IMR-90 (cell line): ENCODE measurements at places on chromosomes 1 and 21. TPM values are rescaled to one million over a fixed set of nuclear protein-coding genes. Genes with fewer than 3 reads are reported as not detected.

Gene SLC6A9
- 1.9 and 2.0 TPM in 2 replicates for total RNA-seq

Gene KRTAP13-2
- total RNA-seq: not detected in 2 replicates

Gene ACKR1
- not detected in 2 replicates for total RNA-seq

Gene GBP3
- total RNA-seq: 42.5 and 50.0 TPM in 2 replicates

Gene TMEM69
- 14.2 and 19.9 TPM in 2 replicates for total RNA-seq

Gene OR2T33
- total RNA-seq: not detected in 2 replicates

Gene S100A7A
- total RNA-seq: not detected in 2 replicates

Gene TSPEAR
- not detected in 2 replicates for total RNA-seq

Gene LRRC38
- total RNA-seq: not detected in 2 replicates

Gene WNT2B
- 0.54 and 0.56 TPM in 2 replicates for total RNA-seq

DNA sequence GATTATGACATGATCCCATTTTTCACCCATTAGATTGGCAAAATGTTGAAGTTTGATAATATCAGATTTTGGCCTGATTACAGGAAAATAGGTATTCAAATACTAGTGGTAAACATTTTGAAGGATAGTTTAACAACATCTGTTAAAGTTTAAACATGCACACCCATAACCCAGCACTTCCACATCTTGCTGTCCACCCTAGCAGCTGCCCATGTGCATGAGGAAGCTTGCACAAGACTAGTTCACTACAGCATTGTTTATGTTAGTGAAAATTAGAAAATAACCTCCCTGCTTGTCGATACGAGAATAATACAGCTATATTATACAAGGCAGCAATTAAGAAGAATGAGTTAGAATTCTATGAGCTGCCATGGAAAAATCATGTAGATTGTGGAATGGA, 127.6 kb downstream of the C1orf21 start:
- peak; percentile 11 for DNase-seq

DNA sequence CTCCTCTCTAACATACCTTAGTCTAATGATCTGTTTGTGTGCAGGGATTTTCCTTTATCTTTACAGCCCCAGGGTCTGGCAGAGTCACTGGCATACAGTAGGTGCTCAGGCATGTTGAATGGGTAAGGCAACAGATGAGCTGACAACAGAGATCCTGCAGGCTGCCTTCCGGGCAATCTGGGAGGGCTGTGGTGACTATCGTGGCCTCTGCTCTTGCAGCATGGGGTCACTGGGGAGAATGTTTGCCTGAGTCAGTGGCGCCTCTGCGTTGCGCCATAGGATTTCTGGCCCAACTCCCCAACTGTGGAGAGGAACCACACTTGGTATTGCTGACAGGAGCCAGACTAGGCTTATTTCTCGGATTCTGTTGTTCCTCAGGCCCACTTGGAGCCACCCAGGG, 93.8 kb downstream of the LAMC2 start:
- peak; percentile 88 for DNase-seq

DNA sequence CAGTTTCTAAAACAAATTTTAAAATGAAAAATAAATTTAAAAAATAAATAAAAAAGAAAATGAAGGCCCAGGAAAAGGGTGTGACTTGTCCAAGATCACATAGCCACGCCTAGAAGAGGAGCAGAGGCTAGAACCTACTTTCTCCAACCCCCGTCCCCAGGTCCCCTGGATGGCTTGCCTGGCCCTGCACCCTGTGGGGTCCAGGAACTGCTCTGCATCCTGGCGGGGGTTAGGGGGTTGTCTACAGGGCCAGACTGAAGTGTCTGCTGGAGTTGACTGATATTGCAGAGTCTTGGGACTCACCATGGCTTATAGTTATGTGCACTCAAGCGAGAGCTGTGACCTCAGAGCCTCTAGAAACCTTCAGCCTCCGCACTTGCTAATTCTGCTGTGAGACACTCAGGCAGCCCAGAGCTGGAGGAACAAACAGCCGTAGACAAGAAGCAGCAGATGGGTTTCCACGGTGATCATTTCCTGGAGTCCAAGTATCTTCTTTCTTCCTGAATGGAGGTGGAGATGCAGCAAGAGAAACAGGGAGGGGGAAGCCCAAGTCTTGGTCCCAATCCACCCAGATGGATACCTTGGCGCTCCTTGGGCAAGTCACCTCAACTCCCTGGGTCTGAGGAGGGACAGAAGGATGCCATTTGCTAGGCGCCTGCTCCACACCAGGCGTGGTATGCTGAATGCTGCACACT, 5.2 kb upstream of the EXTL1 start:
- peak; percentile 29 for DNase-seq

GRCh38 chr1:184291701-184292100, 95.1 kb upstream of the C1orf21 start:
- DNase-seq: no peak

DNA sequence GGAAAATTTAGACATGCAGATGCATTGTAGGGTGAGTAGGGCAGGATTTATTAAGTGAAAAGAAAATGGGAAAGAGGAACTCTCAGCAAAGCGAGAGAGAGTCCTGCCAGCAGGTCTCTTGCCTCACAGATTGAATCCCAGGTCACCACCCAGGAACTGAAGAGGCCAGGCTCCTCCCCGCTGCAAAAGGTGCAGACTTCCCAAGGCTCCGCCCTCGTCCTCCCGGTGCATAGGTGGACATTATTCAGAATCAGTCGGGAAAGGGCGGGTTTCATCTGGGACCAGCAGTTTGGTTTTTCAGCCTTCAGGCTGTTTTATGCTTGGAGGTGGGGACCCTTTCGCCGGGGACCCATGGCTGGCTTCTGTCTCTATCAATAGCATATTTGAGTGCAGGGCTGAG, 41.6 kb upstream of the APP start:
- no peak for DNase-seq

DNA sequence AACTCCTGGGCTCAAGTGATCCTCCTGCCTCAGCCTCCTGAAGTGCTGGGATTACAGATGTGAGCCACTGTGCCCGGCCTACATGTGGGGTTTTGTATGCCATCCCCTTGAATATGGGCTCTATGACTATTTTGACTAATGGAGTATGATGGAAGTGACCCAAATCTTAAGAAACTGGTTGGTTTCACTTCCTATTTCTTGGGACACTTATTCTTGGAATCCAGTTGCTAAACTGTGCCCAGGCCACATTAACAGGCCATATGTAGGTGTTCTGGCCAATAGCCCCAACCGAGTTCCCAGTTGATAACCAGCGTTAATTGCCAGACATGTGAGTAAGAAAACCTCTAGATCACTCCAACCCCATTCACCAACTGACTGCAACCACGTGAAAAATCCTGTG, 36.3 kb upstream of the CLIC4 start:
- DNase-seq: no peak

- DNase-seq: no peak
Measured at GRCh38 chr1:27623327-27624212, 11.4 kb downstream of the FGR start.

GRCh38 chr1:227370533-227371254, 52.4 kb upstream of the CDC42BPA start:
- peak; percentile 18 for DNase-seq

GRCh38 chr1:247494767-247495166, 36.9 kb upstream of the OR2B11 start:
- DNase-seq: no peak

DNA sequence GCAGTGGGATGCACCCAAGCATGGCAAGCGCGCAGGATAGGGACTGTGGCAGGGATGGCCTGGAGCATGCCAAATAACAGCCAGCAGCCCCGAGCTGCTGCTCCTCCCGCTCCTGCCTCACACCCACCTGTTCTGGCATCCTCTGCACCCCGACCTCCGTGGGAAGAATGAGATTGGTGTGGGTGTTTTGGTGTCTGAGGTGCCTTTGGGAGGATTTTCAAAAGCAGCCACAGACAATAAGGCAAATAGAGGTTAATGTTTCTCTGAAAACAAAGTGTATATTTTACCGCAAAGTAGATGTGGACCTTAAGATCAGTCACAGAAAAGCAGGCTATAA, 35.5 kb downstream of the IGFN1 start:
- no peak for DNase-seq

- no peak for DNase-seq
Measured at GRCh38 chr1:34695580-34695979, 59.3 kb upstream of the GJB5 start.

DNA sequence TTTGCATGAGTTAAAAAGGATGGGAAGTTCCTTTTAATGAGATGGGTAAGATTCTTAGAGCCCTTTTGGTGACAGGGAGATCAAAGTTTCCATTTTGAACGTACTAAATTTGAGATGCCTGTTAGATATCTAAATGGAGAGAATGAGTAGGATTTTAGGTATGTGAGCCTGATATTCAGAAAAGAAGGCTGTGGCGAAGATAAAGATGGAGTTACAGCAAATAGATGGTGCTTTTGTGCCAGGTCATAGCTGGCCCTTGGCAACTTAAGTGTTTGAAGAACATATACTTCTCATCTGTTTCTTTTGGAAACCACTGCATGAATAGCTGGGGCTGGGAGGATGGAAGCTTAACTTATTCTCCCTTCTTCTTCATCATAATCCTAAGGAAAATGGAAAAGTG, 282.5 kb downstream of the PTBP2 start:
- peak; percentile 51 for DNase-seq

DNA sequence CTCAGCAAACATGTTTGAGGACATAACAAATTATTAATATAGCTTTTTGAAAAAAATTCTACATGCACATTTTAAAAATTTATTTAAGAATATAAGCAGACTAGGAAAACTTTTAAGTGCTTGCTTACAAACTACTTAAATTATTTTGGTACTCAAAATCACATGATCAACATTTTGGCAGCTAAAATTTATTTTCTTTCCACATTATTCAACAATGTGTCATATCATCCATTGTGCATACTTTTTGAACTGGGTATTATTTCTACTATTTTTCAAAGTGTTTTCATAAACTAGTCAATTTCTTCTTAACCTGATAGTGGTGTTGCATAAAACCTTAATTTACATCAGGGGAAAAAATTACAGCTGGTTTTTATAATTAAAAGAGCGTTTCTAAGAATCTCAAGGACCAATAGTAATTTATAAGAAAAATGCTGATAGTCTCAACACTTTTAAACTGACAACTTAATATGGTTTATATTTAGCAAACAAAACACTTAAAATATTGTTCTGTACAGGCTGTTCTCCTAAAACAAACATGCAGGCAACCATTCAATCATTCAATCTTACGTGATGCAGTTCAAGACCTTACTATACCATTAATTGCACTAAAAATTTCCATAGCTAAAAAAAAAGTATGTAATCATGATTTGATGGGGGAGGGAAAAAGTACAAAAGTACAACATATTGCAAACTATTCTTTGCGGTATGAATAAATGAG, 105.0 kb downstream of the GPATCH2 start:
- DNase-seq: peak; percentile 34

DNA sequence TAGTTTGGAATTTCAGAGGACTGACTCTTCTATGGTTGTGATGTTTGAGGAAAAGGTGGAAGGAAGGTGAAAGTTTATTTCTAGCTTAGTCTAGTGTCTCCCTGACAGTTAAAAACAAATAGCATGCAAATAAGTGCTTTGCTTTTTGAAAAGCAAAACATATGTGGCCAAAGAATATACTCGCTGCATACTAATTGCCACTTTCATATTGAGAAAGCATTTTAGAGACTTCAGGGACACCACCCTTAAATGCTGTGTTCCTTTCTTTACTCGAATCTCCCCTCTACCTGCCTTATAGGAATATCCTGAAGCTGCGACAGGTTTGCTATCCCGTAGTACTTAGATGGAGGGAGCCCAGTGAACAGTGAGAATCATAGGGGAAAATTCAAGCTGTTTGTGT, 23.2 kb downstream of the GLUL start:
- DNase-seq: no peak

DNA sequence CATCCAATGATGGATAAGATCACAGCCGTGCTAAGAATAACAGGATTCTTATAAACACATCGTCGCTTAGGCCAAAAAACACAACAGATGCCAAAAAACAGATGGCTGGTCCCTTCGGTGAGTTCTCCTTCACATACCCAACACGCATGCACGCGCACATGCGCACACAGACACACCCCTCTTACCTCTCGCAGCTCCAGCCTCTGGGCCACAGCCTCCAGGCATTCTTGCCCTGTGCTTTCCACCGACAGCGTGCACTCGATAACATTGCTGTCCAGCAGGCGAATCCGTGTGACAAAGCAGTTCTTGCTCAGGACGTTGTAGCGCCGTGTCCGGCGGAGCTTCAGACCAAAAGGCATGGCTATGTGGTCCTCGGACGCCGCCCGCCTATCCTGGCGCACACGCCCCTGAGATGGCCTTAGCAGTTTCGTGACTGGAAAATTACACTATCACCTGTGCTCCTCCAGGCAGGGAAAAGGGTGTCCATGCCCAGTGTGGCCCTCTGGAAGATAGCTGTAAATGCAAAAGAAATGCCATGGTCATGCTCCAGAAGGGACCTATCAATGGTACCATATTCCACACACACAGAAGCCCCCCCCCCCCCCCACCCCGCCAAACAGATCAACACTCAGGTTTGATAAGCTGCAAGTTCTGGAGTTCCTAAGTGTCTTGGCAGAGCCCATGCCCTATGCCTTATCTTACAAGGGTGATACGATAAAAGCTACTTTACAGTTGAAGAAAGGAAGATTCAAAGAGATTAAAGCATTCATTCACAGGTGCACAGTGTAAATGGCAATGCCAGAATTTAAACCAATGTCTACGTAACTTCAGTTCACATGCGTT, 86.7 kb downstream of the PTPN14 start:
- no peak for DNase-seq

DNA sequence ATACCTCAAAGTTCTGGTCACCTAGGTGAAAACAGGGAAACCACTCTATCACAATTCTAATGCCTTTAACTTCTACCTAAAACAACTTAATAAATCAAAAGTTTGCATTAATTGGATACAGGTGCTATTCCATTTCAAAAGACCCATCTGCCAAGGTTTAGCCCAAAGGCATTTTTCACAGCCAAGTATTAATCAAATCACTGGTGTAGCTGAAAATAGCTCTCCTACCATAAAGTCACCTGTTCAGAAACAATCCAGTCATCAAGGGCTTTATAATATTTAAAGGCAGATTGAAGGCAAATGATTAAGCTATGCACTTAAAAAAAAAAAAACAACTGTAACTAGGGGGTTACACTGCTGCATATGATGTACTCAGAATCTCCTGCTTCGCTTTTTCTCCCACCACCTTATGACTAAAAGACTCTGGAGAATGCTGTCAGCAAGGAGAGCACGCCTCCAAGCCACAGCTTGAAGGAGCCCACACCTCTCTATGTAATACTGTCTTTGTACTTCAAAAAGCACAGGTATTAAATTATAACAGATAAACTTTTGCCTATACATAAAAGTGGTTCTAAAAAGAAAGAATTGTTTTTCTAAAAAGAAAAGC, 20.5 kb downstream of the KIAA0319L start:
- DNase-seq: no peak

DNA sequence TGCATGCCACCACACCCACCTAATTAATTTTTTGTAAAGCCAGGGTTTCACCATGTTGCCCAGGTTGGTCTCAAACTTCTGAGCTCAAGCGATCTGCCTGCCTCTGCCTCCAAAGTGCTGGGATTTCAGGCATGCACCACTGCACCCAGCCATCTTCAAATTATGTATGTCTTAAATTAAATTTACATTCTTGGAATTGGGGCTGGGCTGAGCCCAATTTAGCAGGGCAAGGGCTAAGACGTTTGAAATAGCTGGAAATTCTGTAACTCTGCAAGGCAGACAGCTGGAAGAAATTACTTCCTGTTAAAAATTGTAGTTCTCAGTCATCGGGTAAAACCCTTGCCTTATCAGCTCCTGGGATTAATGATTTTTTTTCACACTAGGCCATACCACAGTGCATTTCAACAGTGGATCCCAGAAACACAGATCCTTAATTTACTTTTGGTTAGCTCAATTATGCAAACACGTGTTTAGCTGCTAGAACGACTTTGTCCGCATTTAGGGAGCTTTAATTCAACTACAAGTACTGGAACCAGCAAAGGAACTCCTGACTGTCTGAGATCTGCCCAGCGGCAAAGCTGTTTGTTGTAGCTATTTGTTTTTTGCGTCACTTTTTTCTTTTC, 83.3 kb downstream of the OLFML3 start:
- DNase-seq: no peak
